ENCODE measurements at places on chromosomes 7 and 10.

DNA sequence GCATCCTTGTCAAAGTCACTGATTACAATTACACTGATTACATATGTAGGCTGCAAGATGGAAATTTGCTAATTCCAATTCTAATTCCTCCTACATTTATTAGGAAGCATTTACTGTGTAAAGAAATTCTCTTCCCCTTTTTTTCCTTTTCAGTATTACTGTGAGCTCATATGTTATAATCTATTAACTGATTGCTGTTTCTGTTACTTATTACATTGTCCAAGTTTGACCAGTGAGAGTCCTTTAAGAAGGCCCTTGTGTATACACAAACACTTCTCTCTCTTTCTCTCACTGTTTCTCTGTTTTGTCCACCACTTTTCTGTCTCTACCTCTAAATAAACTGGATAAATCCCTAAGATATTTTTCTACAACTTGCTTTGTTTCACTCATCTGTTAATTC lies 31.5 kb downstream of the PHF14 start:
- no peak for DNase-seq

- no peak for DNase-seq
These were observed 19.9 kb upstream of the HSPB1 start for GRCh38 chr7:76282344-76283253.

- DNase-seq: no peak
These were observed 89.3 kb upstream of the PDGFA start for GRCh38 chr7:608954-609353.

- DNase-seq: no peak
These were observed 109.1 kb downstream of the ELAPOR2 start for GRCh38 chr7:86950360-86950759.

GRCh38 chr7:107811934-107812333 lies 8.9 kb upstream of the SLC26A3 start:
- no peak for DNase-seq

DNA sequence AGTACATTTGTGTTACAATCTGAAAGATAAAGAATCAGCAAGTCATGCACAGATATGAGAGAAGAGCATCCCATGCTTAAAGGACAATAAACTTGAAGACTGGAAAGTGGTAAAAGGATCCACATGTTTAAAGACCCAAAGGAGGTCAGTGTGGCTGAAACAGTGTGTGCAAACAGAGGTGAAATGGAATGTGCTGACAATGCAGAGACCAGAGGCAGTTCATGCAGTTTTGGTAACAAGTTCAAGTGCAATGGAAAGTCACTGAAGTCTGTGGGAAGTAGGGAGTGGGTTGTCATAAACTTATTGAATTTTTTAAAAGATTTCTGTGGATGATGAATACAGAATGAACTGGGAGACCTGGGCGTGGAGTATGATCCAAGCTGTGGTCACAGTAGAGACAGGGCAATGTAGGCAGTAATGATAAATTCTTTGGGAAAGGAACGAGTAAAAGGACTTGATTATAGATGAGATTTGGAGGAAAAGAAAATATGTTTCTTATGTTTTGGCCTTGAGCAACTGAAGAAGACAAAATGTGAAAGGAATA lies 408.0 kb downstream of the HGF start:
- no peak for DNase-seq

DNA sequence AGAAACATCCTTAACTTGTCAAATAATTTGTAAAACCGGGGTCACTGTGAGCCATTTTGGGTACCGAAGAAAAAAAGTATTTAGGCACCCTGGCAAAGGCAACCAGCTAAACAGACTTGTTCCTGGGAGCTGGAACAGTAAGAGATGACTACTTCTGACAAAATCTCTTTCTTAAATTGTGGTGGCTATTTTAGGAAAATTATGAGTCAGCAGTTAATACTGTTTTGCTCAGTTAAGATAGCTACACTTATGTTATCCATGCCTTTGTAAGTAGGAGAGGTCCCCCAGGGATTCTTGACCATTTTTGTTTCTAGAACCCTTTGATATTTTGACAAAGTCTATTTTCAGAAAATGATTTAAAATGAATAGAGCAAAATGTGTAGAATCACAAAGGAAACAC lies 68.7 kb downstream of the TAX1BP1 start:
- DNase-seq: no peak

- DNase-seq: no peak
These were observed 57.4 kb upstream of the FERD3L start for GRCh38 chr7:19202599-19202998.

DNA sequence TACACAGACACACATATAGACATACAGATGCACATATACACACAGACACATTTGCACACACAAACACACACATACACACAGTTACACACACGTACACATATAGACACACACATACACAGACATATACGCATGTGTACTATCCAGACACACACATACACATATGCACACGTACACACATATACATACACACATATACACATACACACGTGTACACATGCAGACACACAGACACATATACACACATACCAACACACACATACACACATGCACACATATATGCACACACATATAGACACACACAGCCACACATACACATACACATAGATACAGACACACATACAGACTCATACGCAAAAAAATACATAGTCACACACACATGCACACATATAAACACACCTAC lies 184.2 kb downstream of the PFKFB3 start:
- DNase-seq: no peak

DNA sequence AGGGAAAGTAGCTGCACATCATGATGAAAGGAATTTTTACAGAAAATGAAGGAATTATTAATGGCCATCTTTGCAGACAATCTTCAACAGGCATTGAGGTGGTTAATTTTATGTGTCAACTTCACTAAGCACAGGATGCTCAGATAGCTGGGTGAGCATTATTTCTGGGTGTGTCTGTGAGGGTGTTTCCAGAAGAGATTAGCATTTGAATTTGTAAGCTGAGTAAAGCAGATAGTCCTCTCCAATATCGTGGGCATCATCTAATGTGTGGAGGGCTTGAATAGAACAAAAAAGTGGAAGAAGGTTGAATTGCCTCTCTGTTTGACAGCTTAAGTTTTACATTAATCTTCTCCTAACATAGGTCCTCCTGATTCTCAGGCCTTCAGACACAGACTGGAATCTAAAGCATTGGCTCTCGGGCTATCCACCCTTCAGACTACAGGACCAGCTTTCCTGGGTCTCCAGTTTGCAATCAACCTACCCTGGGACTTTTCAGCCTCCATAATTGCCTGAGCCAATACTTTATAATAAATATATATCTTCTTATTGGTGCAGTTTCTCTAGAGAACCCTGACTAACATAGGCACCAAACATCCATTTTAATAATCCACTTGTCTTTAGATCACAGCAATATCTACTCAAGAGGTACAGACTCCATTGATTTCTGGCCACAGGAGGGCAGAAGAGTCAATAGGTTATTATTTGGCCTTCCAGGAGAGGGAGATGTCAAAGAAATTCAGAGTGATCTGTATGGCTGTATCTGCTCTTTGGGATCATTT lies 10.5 kb upstream of the CRPPA start:
- DNase-seq: no peak

DNA sequence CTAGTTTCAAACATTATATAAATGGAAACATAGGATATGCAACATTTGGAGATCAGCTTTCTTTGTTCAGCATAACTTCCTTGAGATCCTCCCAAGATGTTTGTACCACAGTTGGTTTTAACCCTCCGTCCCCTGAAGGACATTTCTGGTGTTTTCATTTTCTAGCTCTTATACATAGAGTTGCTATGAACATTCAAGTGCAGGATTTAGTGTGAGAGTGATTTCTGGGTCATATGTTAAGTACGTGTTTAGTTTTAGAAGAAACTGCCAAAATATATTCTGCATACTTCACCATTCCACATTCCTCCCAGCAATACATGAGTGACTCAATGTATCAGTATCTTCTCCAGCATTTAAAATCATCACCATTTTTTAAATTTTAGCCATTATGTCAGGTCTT lies 588.7 kb upstream of the PFKP start:
- no peak for DNase-seq

DNA sequence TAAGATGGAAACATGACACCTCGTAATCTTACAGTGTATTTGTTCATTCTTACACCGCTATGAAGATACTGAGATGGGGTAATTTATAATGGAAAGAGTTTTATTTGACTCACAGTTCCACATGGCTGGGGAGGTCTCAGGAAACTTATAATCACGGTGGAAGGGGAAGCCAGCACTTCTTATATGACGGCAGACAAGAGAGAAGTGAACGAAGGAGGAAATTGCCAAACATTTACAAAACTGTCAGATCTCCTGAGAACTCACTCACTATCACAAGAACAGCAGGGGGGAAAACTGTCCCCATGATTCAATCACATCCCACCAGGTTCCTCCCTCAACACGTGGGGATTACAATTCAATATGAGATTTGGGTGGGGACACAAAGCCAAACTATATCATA lies 282.3 kb downstream of the HGF start:
- DNase-seq: no peak

GRCh38 chr10:116780691-116781205 lies 38.4 kb upstream of the HSPA12A start:
- no peak for DNase-seq

GRCh38 chr10:77727481-77727880 lies 89.9 kb upstream of the KCNMA1 start:
- no peak for DNase-seq

DNA sequence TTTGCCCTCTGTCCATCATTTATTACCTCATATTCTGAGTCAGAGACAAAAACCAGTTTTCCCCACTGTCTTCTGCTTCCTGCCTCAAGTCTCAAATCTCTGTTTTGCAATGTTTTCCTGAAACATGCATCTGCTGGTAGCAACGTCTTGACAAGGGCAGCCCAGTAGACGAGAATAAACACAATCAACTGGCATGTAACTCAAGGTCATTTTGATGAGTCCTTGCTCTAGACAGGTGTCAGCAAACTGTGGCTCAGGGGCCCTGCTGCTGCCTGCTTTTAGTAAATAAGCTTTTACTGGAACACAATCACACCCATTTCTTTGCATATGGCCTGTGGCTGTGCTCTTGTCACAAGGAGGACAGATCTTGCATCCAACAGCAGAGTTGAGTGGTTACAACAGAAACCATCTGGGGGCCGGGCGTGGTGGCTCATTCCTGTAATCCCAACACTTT lies 59.8 kb downstream of the ITIH5 start:
- no peak for DNase-seq

DNA sequence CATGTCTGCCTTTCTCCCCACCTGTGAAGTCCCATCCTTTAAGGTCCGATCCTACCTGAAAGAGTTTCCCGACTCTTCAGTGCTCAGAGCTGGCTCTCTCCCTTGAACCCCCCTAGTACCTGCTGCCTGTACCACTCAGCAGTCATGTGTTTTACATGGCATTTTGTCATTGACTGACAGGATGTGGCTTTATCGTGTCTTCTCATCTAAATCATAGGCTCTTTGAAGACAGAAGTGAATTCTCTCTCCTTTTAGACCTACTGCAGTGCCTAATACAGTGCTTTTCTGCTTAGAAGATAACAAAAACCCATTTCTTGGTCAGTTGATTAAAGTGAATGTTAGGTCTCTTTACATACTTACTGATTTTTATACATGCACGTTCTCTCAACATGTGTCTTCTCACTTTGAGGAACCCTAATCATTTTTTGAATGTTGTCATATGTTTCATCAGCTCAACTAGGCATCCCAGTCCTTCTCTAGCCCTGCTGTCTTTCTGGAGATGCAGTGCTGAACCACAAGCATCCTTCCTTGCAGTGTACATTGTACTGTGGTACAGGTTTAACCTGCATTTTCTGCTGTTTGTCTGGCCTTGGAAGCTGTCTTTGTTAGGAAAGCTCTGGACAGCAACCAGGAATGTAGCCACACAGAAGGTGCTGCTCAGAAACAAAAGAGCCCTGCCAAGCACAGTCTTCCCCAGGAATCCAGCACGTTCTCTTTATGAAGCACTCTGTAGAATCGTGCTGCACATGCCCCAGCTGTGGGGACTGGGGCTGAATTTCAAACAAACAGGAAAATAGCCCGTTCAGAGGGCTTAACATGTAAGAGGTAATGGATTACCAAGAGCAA lies 28.1 kb upstream of the LRRC4 start:
- DNase-seq: no peak

Measured in 8988T (cell line).